ENCODE measurements at places on chromosomes 13 and 19.

DNA sequence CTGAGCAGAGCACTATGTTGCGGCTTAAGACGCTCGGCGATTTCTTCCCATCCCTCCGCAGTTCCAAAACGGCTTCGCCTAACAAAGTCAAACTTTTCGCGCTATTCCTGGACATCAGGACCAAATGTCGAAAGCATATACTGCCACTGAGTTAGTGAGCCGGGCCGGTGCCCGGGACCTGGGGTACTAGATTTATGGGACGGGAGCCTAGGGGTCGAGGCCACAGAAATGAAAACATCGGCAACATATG lies 699 bp downstream of the RCBTB2 start:
- DNase-seq = no peak

- no peak for DNase-seq
Observed at GRCh38 chr13:98706446-98707110, 45.9 kb downstream of the SLC15A1 start.

DNA sequence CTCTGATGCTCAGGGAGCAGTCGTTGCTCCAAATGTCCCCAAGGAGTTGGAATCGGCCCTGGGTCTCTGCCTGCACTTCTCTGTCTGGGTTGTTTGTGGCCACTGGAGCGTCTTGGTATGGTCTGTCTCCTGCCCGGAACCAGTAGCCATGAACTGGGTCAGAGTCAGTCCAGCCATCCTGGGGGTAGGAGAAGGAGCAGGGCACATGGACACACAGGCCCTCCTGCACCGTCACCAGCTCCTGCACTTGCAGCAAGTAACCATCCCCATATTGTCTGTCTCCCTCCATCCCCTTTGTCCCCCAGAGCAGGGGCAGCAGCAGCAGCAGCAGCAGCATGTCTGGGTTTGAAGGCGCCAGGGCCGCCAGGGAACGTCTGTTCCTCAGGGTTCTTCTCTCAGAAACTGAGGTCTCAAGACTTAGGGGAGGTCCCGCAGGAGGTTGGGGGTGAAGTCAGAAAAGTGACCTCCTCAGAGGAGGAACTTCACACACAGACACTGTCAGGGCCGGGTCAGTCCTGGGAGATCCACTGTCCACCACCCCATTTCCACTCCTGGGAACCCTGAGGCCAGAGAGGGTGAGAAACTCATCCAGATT lies at the start of gene SIGLEC8:
Gene SIGLEC8, minus strand, starts transcription at position 404 of the 595 bp plus-strand sequence. Its CDS starts 67 bp downstream, at position 337.
- no peak for DNase-seq

GRCh38 chr13:45928843-45929242 lies 77.3 kb upstream of the SIAH3 start:
- DNase-seq = no peak

GRCh38 chr19:45021971-45022370 lies 16.9 kb upstream of the CLASRP start:
- no peak for DNase-seq

- DNase-seq = no peak
Observed at GRCh38 chr19:4425537-4425936, 23.1 kb downstream of the CHAF1A start.

DNA sequence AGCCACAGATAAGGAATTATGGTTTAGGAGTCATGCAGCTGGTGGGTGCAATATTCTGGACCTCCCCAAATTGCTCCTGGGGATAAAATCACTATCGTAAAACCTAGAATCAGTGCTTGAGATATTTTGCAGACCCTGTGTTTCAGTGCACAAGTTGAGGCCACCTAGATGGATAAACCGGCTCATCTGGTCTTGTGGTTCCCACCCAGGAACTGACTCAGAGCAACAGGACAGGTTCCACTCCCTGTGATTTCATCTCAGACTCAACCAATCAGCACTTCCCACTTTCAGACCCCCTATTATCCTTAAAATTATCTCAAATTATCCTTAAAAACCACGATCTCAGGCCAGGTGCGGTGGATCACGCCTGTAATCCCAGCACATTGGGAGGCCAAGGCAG lies 21.0 kb downstream of the FBXL12 start:
- no peak for DNase-seq

GRCh38 chr13:59360108-59360507 lies 803.6 kb downstream of the DIAPH3 start:
- DNase-seq = no peak

DNA sequence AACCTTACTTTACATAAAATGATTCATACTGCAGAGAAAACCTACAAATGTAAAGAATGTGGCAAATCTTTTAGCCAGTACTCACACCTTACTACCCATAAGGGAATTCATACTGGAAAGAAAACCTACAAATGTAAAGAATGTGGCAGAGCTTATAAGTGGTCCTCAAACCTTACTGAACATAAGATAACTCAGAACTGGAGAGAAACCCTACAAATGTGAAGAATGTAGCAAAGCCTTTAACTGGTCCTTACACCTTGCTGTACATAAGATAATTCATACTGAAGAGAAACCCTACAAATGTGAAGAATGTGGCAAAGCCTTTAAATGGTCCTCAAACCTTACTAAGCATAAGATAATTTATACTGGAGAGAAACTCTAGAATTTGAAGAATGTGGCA lies 90.1 kb downstream of the ZNF675 start:
- DNase-seq = no peak

DNA sequence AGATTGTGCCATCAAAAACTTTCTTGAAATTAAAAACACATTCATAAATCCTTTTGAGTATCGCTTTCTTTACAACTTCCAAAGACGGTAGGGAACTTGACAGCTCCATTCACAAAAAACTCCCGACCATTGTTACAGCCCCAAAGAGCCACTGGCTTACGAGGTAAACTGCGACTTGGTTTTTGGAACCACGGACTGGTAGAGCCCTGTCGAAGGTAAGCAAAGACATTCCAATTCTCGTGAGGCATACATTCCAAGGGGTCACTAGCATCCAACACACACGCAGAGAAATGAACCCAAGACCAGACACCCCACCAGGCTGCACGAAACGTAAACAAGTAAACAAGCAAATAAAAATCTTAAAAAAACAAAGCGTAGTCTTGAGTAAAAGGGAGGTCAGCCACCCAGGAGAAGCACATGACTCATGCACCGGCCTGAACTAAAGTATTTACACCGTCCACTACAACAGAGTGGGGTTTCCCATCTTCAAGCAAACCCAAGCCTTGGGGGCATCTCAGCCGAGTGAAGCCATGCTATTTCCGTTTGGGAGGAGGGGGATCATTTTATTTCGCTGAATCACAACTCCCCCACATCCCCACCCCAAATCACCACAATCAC lies 1.4 kb downstream of the BRD4 start:
- DNase-seq = no peak

DNA sequence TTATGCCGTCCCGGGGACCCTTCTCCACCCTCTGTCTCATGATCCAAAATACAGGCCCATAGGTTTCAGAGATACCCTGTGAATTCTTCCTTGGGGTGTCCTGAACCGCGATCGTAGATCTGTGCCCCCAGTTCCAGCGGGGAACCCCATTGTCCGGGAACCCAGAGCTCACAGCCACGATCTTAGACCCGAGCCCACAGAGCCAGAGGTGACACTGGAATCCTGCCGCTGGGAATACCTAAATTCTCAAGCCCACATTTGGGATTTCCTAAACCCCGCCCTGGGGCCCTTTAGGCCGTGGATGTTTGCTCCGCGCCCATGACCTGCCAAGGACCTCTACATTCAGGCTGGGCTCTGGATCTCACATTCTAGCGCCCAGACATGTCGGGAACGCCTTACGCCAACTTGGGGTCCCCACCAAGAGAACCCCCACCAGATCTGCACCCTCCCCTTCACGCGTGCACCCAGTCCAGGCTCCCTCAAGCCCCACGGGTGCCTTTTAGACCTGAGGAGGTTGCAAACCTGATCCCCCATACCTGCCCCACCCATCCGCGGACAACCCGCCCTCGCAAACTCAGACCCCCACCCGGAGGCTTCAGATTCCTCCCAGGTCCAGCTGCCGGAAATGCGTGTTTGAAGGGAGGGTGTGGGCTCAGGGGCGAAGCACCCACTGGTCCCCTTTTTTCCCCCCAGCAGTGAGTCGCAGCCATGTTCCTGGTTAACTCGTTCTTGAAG lies 605 bp downstream of the CAPNS1 start:
- DNase-seq = peak; percentile 68

Data from NCI-H187 (cell line).